Testis (tissue), 5 donors: ENCODE measurements at places on chromosomes 3 and 15. TPM values are rescaled to one million over a fixed set of nuclear protein-coding genes. Genes with fewer than 3 reads are reported as not detected.

DNA sequence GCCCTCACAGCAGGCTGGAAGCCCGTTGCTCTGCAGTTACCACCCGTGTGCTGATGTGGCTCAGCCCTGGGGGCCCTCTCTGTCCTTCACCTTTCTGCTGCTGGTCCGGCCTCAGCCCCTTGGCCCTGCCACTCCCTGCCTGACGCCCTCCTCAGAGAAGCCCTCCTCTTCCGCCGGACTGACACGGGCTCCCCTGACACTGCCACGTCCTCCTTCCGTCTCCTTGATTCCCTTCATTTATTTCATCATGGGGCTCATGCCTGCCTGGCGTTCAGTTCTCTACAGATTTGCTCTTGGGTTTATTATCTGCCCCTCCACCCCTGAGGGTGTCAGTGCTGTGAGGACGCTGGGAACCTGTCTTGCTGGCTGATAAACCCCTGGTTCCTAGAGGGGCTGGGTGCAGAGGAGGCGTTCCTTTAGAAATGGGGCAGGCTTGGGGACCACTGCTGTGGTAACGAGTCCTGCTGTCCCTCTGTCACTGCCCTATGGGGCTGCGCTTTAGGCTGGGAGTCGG lies 19.6 kb downstream of the FBLN2 start:
- no peak for DNase-seq

DNA sequence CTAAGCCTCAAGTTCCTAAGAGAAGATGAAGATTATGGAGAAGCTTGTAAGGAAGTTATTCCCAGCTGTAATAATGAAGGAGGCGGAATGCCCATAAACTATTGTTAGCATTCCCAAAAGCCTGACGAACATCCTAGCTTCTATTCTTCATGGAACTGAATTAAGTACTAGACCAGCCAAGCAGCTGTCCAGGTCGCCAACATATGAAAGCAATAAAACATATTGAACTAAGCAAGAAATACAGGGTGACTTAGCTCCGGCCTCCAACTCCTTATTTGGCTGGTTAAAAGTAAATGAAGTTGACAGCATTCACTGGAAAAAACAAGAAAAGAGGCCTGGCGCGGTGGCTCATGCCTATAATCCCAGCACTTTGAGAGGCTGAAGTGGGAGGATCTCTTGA lies 174.0 kb upstream of the TPM1 start:
- DNase-seq: no peak

DNA sequence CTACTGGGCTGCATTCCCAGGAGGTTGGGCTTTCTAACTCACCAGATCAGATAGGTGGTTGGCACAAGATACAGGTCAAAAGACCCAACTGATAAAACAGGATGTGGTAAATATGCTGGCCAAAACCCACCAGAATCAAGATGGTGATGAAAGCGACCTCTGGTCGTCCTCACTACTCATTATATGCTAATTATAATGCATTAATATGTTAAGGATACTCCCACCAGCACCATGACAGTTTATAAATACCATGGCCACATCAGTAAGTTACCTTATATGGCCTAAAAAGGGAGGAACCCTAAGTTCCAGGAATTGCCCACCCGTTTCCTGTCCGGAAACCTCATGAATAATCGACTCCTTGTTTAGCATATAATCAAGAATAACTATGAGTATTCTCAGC lies 31.6 kb downstream of the CFAP44 start:
- DNase-seq: no peak

DNA sequence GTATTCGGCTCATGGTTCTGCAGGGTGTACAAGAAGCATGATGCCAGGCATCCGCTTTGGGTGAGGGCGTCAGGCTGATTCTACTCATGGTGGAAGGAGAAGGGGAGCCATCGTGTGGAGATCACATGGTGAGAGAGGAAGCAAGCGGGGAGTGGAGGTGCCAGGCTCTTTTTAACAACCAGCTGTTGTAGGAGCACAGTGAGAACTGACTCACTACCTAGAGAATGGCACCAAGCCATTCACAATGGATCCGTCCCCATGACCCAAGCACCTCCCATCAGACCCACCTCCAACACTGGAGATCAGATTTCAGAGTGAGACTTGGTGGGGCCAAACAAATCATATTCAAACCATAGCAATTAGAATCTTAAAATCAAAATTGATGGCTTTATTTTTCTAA lies 259.8 kb upstream of the CTDSPL start:
- no peak for DNase-seq

GRCh38 chr3:58198362-58198761 lies 12.4 kb downstream of the DNASE1L3 start:
- DNase-seq: no peak

GRCh38 chr3:18378218-18378617 lies 46.9 kb downstream of the SATB1 start:
- DNase-seq: no peak

DNA sequence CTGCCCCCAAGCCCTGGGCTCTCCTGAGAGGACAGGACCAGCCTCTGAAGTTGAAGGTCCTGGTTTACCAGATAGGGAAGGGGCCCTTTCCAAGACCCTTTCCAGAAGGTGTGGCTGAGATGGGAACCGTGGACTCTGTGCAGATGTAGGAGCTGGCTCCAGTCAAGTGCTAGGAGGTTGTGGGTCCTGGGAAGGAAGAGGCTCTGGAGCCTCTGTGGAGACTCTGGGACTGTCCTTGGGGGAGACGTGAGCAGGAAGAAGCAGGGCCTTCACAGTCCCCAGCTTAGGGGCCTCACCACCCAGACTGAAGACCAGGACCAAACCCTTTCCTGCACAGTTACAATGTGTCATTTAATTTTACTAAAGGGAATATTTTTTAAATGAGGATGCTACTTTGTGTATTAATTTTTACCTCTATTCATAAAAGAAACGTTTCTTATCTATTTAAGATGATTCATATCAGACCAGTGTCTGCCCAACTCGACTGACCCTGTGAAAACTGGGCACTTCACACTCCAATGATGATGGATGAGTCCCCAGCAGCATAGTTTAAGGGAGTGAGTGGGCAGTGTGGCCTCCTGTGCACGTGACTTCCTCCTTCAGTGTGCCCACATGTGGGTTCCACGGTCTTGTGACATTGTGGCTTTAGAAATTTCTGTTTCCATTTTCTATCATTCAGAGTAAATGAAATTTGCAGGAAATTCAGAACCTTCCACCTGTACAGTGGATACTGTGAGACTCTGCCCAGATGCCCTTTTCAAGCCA lies 10.9 kb downstream of the CCR5AS start:
- DNase-seq: no peak

DNA sequence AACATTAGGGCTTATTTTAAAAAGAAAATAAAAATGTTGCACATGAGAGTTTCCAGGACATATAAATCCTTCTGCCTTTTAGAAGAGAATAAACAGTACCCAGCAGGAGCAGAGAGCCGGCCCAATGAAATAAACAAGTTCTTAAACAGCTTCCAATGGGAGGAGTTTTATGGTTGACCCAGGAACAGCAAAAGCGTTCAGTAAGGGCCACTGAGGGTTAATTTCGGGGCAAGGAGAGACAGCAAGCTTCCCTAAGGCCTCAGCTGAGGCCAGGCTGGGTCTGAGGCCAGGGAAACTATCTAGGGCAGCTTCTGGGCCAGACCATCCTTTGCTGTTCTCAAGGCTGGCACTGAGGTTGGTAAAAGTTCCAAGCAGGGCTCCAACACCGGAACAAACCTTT lies 3.4 kb downstream of the PDZRN3 start:
- DNase-seq: peak; percentile 16

DNA sequence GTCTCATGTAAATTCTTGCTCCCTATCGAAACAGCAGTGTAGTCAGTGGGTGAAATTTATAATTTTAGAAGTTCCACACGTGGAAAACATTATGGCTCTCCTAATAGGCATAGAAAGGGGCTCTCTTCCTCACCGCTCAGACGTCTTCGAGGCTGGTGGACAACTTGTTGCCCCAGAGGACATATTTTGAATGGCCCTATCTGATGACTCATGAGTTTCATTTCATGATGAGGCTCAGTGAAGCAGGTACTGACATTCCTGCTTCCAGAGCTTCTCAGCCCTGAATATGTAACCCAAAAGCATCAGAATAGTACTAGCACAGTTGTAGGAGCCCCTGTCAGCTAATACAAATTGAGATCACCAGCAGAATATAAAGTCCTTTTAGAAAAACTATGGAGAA lies 117.9 kb downstream of the HERC1 start:
- no peak for DNase-seq

GRCh38 chr3:41920406-41920965 lies 41.4 kb downstream of the ULK4 start:
- DNase-seq: no peak

DNA sequence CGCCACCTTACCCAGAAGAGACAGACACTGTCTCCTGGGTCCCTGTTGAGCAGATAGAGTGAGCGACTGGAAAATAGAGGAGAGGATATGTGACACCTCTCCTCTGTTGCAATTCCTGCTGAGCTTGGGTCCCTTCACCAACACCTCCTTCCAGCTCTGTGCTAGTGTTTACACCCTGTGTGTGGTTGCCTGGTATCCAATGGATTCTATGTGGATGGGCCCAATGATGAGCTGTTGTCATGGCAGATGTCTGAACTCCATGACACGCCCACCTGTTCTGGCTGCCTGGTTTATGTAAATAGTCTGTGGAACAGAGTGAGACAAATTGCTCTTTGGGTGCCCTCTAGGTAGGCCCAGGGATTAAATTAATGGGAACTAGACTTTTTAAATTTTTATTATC lies 23.7 kb downstream of the RBM5 start:
- no peak for DNase-seq

DNA sequence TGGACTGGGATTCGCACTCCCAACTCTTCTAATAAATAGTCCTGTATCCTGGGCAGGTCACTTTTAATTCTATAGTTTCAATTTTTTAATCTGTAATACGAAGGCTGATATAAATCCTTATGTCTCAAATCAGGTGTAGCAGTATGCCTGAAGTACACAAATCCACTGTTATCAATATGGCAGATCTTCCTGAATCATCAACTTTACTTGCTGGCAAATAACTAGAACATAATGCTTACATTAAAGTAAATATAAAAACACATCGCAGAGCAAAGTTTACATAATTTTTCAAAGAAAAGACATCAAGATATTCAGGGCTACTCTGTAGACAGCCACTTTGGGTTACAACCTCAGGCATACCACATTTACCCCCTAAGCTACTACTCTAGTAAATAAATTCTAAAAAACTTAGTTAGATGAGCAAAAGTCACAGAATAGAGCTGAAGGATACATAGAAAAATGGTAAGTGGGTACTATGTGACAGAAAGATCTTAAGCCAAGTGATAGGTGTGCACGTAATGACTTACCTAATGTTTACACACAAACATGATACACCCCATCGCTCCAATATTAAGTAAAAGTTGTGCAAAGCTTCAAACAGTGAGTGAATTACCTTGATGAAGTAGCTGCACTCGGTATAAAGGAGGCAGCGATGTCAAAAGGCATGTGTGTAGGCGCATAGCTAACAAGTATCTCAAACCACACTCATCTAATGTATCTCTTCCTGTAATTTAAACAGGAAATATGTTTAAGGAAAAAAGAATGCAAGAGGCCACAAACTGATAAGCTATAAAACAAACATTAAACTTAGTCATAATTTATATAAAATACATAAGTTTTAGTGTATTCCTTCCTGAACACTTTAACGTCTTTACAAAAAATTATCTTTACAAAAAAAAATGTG lies 127.9 kb downstream of the DMXL2 start:
- no peak for DNase-seq

- no peak for DNase-seq
These were observed 1016.9 kb upstream of the ALCAM start for GRCh38 chr3:104349836-104350235.

GRCh38 chr3:143594206-143594605 lies 254.1 kb downstream of the SLC9A9 start:
- no peak for DNase-seq

DNA sequence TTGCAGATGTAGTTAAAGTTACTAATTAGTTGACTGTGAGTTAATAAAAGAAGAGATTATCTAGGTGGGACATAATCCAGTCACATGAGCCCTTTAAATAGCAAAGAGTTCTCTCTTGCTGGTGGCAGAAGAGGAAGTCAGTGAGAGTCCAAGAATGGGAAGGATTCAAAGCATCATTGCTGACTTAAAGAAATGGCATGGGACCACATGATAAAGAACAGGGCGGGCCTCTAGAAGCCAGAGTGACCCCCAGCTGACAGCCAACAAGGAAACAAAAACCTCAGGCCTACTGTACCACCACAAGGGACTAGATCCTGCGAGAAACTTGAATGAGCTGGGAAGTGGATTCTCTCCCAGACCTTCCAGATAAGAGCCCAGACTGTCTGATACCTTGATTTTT lies 447.2 kb upstream of the CCDC54 start:
- DNase-seq: no peak

GRCh38 chr3:117059956-117060270 lies 350.3 kb downstream of the TUSC7 start:
- no peak for DNase-seq

DNA sequence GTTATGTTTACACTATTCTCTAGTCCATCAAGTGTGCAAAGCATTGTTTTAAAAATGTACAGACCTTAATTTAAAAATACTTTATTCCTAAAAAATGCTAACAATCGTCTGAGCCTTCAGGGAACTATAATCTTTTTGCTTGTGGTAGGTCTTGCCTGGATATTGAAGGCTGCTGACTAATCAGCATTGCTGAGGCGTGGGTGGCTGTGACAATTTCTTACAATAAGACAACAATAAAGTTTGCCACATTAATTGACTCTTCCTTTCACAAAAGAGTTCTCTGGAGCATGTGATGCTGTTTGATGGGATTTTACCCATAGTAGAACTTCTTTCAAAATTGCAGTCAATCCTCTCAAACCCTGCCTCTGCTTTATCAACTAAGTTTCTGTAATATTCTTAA lies 384.0 kb upstream of the TGFBR2 start:
- no peak for DNase-seq

GRCh38 chr15:90456236-90456635 lies 68.2 kb downstream of the IQGAP1 start:
- DNase-seq: no peak

GRCh38 chr3:17355591-17355990 lies 386.8 kb downstream of the TBC1D5 start:
- no peak for DNase-seq

- DNase-seq: no peak
These were observed 23.2 kb downstream of the MELTF start for GRCh38 chr3:197006446-197006845.

DNA sequence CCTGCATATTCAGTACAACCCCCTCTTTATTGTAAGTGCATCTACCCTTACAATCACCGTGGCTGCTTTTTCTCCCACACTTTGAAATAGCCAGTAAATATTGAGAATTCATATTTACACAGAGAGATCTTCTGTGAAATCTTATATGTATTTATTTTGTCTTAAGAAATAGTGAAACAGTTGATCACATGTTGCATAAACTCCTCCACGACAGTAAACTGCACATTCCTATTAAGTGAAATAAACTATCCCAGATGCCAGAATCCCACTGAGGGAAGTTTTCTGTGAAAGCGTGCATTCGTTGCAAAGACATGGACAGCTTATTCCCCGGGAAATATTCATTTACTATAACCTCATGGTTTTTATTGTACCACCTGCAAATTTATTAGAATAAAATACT lies 796.0 kb downstream of the ROBO2 start:
- no peak for DNase-seq

- no peak for DNase-seq
These were observed 1.8 kb upstream of the MAPKAPK3 start for GRCh38 chr3:50615190-50615589.

SLC25A26 gene
- polyA plus RNA-seq: 29.7 TPM

CAPN7 gene
- polyA plus RNA-seq: 31.0 TPM

PDE12 gene
- 9.9 TPM for polyA plus RNA-seq

RSRC1 gene
- 12.6 TPM for polyA plus RNA-seq

IL17RD gene
- polyA plus RNA-seq: 27.9 TPM

ARRDC4 gene
- polyA plus RNA-seq: 28.3 TPM

NDUFAF3 gene
- 544 TPM for polyA plus RNA-seq

TLR9 gene
- 0.20 TPM for polyA plus RNA-seq

PAQR9 gene
- 20.7 TPM for polyA plus RNA-seq
